Heart left ventricle (tissue), 16 donors: ENCODE measurements at places on chromosomes 5 and 9.

DNA sequence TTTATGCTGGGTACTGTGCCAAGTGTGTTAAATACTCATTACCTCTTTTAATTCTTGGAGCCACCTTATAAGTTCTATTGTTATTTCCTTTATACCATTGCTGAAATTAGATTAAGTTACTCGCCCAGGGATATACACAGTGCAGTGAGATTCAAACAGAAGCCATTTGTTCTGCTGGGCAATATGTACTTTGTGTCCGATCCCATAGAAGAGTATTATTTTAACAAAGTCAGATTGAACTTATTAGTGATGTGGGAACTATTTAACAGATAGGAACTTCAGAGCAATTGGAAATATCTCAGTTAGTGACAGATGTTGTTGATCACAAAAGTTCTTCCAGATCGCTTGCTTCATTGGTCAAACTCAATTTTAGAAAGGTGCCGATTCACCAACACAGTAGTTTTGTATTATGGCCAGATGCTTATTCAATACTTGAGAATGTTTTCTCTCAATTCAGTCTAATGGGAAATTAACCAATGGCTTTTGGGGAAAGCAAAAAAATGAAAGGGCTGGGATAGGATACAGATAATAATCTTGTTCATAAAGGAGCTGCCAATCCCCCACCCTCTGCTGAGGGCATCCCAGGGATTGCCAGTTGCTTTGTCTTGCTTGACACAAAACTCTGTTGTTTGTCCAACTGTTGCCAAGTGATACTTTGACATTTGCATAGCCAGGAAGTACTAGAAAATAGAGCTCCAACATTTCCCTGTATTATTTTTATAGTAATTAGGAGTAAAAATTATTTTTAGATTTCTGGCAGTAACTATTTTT lies 94.8 kb upstream of the SEMA6A start:
- peak; percentile 35 for DNase-seq

DNA sequence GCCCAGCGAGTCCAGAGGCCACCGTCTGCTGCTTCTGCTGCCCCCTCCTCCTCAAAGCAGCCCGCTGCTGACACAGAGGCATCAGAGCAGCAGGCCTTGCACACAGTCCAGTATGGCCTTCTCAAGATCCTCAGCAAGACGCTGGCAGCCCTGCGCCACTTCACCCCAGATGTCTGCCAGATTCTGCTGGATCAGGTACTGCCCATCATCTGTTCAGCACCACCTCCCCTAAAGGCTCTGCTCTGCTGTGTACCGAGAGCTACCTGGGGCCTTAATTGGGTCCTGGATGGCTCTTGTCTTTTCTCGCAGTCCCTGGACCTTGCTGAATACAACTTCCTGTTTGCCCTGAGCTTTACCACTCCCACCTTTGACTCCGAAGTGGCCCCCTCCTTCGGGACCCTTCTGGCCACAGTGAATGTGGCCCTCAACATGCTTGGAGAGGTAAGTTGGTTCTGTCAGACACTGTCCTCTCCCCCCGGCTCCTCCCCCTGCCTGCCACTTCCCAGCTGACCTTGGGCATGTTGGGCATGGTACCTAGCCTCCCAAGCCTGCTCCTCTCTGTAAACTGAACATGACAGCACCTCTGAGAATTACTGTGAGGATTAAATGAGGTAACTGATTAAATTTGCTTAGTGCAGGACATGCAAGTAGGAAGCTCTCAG lies 22.7 kb downstream of the SH3GLB2 start:
- DNase-seq = no peak

- no peak for DNase-seq
These were observed 426.4 kb upstream of the TYRP1 start for GRCh38 chr9:12266758-12267157.

GRCh38 chr5:10701567-10702039 lies 59.4 kb downstream of the DAP start:
- no peak for DNase-seq

- DNase-seq = no peak
These were observed 451.8 kb upstream of the PTGER4 start for GRCh38 chr5:40227931-40228330.

DNA sequence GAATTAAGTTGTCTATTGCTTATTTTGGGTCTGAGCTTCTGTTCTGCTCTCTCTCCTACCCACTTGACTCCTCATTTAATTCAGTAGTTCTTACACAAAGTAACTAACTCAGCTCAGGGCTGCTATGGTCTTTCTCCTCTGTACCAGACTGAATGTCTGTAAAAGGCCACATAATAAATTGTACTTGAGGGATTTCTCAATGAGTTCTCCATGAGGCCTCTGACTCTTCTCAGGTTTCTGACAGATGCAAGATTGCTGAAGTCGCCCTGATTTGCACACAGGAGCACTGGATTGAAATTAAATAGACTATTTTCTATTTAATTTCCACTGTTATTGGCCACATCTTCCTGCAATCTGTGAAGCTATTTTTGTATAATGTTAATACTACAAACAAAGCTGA lies 2.9 kb downstream of the IQGAP2 start:
- no peak for DNase-seq

DNA sequence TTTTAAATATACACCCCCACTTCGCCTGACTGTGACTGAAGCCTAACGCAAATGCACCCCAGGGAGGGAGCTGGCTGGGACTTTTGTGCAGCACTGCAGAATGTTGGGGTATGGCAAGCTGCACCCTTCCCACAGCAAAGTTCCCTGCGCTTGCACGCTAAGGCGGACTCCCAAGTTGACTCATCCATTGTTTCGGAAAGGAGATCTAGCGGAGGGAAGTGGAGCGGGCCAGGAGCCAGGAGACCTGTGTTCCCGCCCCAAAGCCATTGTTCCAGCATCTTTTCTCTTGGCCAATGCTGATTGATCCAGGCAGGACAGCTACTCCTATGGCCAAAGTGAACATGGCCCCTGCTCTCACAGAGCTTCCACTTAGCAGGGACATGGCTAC lies 202.9 kb downstream of the AOPEP start:
- DNase-seq = peak; percentile 83

DNA sequence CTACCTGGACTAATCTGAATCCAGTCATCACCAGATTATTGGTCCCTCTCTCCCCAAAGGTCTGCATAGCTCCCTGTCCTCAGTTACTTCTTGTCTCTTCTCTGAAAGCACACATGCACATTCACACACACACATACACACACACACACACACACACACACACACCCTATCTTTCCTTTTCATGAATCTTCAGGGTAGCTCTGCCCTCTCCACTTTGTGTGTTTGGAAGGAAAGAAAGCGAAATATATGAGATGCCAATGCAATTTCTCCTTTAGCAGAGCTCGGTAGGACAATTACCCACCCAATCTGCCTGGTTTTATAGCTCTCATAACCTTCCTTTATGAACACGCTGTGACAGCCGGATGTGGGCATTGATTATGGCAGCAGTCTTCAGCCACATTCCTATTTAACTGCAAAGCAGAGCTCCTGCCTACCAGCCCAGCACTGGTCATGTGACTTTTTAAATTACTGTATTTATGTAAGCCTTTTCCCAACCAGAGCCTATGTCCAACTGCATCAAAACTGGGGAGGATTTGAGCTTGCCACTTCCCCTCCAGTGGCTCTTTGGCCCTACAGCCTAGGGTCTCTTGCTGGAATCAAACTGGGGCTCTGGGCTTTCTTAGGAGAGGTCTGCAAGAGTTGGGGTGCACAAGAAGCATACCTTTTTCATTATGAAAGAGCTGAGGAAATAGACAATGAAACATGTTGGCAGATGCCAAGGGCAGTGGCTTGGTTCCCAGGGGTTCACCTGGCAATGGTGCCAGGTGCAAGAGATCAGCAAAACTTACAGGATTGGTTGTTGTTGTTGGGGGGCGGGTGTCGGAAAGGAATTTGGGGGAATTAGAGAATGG lies 20.8 kb upstream of the MATR3 start:
- DNase-seq = no peak

DNA sequence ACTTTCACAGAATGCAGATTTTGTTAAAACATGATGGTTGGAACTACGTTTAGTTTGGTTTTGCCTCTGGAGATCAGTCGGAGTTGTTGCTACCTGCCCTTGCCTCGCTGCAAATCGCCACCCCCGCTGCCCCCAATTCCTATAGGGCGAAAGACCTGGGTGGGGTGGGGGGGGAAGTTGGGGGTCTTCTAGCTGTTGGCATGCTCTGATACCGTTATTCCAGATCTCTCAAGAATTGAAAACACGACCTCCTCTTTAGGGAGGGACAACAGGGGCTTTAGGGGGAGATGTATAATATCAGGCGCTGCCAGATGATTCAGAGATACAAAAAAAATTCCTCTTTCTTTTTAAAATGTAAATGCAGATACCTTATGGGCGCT lies 36.4 kb upstream of the NFIB start:
- no peak for DNase-seq

DNA sequence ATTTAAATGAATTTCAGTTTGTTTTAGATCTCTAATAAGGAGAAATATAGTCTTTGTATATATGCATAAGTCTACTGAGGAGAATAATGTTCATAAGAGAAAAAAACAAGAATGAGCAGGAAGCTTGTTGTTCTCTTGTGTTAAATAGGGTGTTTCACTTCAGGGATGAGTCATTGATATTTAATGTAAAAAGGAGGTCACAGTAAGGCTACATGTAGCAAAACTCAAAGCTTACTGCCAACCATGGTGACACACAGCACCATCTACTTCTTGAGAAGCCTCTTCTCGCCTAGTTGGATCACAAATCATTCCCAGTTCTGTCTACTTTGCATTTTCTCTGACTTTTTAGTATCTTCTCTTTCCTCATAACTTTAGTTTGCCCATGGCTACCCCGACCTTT lies 1466.0 kb upstream of the C9orf72 start:
- no peak for DNase-seq

DNA sequence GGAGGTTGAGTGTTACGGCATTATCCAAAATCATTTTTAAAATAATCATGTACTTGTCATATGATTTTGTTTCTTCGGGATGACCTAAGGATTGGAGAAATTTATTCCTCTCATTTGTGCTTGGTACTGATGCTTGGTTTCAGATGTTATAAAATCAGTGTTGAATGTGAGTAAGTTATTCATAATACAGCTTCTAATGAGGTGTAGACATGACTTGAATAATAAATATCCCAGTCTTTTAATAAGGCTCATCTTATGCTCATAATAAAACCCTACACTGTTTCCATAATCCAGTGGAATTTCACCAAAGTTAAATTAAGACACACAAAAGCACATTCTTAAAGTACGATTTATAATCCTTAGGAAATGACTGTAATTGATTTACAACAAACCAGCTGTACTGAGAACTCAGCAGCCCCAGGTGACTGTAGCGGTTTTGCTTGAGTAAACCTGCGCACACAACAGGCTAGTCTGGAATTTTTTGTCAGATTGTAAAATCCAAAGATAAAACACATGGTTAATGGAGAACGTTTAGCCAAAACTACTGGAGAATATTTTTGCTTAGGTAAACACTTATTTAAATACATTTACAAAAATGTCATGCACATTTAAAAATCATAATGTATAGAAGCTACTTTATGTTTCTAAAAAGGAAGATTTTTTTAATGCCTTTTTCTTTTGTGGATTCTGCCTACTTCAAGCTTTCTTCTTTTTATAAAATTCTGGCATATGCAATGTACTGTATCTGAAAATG lies 609.8 kb upstream of the GRAMD2B start:
- DNase-seq = no peak

DNA sequence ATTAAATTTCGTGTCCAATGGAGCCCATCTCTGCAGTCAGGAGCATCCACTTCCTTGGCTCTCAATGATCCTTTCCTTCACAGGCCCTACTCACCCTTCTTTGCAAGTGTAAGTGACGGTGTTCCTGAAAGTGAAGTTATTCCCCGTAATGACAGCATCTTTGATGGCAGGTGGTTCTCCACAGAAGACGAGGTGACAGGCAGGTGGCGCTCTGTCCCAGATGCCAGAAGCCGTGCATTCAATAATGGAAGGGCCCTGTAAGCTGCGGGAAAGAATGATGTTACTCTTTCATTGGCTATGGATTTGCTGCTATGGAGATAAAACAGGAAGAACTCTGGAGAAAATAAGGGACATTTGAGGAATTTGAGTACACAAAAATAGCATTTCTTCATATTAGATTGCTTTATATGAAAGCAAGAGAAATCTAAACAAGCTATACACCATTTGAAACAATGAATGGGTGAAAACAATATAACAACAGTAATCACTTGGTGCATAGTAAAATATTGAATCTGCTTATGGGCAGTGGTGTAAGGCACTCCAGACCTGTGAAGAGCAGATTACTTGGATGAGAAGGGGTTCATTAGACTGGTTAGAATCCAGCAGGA lies 89.9 kb upstream of the TXNDC8 start:
- peak; percentile 10 for DNase-seq

DNA sequence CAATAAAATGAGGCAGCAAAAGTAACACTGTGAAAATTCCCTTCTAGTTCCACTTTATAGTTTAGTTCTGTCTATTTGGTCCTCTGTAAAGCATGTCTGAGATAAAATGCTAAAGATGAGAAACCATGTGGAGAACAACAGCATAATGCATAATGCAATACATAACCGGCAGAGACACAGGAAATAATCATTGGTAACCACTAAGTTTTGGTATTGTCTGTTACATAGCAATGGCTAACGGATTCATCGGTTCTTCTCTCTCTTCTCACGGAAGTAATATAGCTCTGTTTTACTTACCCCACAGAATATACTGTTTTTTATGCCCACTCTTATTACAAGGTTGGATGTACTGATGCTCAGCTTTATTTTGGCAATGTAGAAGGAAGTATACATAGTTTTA lies 158.9 kb downstream of the FAM174A start:
- DNase-seq = no peak

DNA sequence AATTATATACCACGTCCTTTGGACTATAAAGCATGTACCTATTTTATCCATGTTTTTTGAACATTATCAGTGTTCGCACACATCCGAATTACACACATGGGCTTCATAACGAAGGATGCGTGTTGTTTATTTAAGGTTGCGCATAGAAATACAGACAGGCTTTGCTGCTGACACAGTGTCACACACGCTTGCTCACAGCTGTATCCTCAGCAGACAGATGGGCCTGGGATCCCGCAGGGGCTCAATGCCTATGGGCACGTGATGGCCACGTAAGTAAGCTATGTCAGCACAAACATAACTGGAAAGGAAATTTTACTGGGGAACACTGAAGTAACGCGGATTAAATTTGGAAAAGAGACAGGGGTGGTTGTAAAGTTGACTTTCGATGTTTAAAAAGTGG lies 76.6 kb downstream of the OTULIN start:
- no peak for DNase-seq

DNA sequence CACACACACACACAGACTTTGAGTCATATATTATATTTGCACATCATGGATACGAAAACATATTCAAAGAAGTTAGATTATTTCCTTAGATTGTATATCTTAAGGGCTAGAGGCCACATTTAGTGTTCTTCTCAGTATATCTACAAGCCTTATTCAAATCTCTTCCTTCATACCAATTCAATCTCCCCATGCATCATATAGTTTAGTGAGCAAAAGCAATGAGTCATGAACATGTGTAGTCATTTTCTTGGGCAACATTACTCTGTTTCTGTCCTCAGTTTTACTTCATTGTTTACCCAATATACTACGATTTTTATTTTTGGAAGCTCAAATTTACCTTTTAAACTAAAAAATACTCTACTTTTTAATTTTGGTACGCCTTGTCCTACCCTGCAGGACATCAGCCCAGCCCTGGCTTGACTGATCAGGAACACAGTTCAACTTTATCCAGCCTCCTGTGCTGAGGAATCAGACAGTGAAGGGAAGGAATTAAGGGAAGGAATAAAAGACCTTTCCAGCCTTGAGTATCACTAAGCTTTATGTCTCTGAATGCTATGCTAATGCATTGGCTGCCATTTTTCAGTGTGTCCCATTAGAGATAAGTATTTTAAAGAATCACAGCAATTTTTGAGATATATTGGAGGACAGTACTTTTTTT lies 101.7 kb upstream of the FST start:
- DNase-seq = no peak

- DNase-seq = no peak
These were observed 102.2 kb upstream of the TUT7 start for GRCh38 chr9:86456416-86456815.
